ENCODE measurements at places on chromosomes 7 and 10.

GRCh38 chr7:12504149-12504548 is 66.4 kb upstream of the SCIN start:
- DNase-seq, result no peak

- no peak for DNase-seq
These were observed 103.0 kb downstream of the NXPH1 start for GRCh38 chr7:8536431-8536830.

- DNase-seq, result no peak
These were observed 60.6 kb downstream of the WDR37 start for GRCh38 chr10:1116696-1117280.

DNA sequence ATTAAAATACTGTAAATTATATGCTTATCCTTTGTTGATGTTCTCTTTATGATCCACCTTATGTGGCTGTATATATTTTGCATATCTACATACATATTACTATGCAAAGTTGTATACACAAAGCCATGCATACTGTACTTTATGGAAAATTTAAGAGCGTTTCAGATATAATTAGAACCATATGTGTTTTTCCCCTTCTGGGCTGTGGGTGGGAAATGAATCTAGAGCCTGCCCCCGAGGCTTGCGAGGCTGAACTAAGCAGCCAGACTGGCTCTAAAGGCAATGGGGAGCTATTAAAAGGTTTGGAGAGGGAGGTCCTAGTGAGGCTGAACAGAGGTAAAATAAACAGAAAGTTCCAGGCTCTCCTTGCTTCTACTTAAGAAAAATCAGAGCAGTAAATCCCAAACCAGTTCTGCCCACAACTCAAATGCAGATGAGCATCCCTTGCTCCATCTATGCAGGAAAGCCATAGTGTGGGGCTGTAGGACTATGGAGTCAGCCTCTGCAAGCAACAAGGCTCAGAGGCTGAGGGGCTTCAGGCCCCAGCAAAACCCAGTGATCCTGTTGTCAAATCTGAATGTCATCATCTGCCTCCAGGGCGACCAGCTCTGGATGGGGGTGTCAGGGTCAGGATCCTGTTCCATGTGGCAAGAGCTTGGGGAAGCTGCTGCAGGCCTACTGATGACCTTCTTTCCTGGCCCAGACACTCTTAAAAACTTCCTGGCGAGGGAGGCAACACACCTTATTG is 14.1 kb upstream of the DDIT4 start:
- peak; percentile 53 for DNase-seq

DNA sequence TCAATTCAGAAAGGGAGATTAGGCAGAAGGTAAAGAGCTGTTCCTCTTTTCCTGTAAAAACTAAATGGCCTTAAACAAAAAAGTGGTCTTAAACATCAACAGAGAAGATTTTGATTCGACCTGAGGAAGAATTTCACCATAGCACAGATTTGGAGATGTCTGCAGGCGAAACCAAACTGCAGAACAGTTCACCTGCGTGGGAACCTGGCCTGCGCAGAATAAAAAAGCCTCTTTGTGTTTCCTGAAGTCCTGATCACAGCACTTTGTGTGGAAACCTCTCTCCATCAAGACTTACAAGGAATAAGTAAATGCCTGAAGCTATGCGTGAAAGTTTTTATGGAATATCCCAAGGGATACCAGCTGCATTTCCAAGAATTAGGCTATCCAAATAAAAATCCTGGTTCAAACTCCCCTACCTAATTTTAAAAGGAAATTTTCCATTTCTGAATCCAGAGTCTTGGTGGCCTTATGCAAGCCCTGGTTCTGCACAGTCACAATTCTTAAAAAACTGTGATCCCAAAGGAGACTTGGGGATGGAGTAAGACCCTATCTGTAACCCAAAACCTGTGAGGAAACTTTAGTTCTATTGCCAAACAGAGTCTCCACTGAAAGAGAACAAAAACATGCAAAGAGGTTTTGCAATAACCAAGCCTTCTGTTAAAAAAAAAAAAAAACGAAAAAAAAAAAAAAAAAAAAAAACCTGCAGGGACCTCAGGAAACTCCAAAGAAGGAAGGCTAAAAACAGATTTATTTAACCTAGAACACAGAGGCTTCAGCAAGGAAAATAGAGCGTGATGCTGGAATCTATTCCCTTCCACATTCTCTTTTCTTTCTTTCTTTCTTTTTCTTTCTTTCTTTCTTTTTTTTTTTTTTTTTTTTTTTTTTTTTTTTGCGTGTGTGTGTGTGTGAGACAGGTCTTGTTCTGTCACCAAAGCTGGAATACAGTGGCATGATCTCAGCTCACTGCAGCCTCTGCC is 10.4 kb downstream of the CALML3 start:
- peak; percentile 92 for DNase-seq

DNA sequence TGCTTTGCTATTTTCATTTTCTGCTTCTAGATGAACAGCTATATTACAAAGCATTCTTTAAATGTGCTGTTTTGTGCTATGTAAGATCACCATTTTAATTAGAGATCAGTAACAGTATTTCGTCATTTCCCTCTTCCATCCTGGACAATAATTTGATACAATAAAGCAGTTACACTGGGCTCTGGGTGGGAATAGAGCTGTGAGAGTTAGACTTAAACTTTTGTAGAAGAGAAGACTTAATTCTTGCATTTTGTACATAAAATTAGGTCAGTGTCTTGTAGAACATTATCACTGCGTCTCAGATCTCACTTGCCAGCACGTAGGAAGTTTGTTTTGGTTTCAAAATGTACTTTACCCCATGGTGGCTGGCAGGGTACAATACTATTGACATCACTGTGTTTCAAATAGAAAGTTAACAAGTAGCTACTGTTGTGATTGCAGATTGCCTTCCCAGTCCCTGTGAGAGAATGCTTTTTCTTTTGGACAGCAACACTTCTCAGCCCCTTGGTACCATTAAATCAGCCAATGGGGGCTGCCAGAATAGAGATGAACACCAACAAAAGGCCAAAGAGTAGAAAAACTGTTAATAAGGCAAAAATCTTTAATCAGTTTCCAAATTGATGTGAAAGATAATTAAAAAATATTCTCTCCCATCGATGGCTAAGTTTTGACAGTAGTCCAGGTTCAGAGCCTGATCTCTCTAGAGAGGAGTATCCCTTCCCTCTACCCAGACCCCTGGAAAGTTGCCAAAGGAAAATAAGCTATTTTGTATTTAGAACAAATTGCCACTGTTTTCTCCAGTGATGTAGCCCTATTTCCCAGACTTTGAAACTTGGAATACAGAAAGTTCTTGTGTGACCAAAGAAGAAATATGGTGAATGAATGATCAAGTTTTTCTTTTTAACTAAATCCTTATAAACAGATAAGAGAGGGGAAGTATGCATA is 35.1 kb downstream of the SMNDC1 start:
- peak; percentile 56 for DNase-seq

- DNase-seq, result peak; percentile 60
These were observed 25.7 kb upstream of the FAM180A start for GRCh38 chr7:135774284-135774683.

Measured in fibroblast of pulmonary artery (primary cell).